ENCODE measurements at places on chromosomes 2 and 18. TPM values are rescaled to one million over a fixed set of nuclear protein-coding genes. Genes with fewer than 3 reads are reported as not detected.

Gene RAMP1
- total RNA-seq, result 1.6 TPM

Gene GKN2
- total RNA-seq, result not detected

Gene ASB18
- not detected for total RNA-seq

Gene RUFY4
- not detected for total RNA-seq

Gene IL36RN
- 0.19 TPM for total RNA-seq

Gene C2orf78
- total RNA-seq, result not detected
